ENCODE measurements at places on chromosomes 12 and 14.

DNA sequence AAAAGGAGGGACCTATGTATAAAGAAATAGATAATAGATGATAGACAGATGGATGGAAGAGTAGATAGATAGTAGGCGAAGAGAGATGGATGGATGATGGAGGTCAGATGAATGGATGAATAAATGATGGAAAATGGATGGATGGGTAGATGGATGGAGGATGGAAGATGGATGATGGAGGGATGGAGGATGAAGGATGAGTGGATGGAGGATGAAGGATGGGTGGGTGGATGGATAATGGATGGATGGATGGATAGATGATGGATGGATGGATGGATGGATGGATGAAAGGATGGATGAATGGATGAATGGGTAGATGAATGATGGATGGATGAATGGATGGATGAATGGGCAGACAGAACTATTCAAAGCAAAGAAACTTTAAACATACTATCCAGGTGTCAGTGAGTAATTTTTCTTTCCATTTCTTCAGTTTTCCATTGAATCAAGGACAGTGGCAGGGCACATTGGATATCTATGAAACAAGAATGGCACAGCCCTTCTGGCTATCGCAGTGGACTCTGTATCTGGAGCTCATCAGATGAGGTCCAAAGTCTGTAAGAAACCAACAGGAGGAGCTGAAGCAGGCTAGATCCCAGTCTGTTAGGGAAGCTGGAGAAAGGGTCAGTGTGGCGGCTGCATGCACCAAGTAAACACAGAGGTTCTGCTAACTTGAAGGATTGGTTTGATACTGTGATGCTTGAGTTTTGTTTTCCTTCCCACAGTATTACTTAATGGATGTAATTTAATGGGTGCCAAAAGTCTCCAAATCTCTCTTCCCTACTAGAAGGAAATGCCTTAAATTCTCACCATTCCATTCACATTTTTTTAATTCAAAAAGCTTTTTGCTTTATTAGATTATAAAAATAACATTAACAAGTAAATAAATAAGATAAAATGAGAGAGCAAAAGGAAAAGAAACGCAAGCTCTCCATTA is 18.1 kb upstream of the MED13L start:
- H3K27ac ChIP-seq, result no peak overlapping the region
- H3K27me3 ChIP-seq, result peaks cover 39% of the 10 kb centered on the region

DNA sequence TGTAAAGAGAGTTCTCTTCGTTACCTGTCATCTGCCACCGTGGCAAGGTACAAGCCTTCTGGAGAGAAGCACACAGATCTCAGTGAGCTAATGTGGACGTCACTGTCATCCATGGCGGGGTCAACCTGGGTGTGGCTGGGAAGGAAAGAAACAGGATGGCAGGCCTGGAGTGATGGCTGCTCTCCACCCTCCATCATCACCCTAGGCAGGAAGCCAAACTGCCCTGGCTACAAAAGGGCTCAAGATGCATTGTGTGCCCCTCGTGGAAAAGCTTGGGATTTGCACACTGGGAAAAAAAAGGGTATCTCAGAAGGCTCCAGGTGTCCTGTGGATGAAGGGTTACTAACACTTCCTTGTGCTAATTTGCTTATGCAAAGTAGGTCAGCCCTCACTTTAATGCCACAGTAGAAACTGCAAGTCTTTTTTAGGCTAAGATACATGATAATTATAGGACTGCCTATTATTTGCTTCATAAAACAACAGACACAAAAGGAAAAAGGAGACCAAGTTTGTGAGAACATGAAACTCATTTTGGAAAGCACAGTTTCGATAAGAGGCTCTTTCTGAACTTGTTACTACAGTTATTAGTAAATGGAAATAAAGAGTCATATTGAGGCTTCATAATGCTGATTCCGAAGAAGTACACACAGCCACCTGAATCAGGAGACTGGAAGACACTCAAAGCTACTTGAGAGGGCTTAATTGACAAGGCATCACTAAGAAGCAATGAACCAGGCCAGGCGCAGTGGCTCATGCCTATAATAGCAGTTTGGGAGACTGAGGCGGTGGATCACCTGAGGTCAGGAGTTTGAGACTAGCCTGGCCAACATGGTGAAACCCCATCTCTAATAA is 18.9 kb downstream of the RFC5 start:
- peaks cover 36% of the 10 kb centered on the region for H3K4me1 ChIP-seq
- H3K4me3 ChIP-seq, result peak overlapping the region; percentile 28
- no peak for DNase-seq
- H3K36me3 ChIP-seq, result peaks cover 89% of the 10 kb centered on the region
- H3K27me3 ChIP-seq, result no peaks in the 10 kb centered on the region
- H3K27ac ChIP-seq, result peak overlapping the region; percentile 97

GRCh38 chr14:74911704-74912103 is 11.4 kb downstream of the RPS6KL1 start:
- no peak for DNase-seq
- no peak overlapping the region for H3K4me3 ChIP-seq

- H3K27me3 ChIP-seq, result peaks cover 4% of the 10 kb centered on the region
- no peaks in the 10 kb centered on the region for H3K36me3 ChIP-seq
- no peak overlapping the region for H3K27ac ChIP-seq
- H3K4me1 ChIP-seq, result no peaks in the 10 kb centered on the region
Observed at GRCh38 chr14:55780156-55780946, 200.3 kb downstream of the KTN1 start.

DNA sequence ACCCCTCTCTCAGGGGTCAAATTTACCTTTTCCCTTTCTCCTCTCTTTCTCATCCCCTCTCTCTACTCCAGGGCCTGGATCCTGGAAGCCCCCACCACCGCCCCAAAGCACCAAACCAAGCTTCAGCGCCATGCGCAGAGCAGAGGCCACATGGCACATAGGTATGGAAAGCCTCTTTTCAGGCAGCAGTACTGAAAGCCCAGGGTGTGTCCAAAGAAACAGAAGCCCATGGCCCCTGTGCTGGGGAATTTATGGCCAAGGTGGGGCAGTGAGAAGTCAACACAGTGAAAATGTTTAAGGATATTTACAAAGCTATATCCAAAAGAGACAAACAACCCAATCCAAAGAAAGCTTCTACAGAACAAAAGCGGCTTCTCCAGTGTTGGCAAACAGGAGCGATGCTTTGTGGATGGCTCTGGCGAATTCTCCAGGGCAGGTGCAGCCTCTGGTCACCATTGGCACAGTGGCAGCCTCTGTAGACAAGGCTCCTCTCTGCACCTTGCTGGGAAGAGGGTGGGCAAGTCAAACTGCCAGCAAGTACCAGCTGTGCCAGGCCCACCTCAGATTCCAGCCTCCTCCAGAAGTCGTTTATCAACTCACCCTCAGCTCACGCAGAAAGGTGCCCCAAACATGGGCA is 4.7 kb upstream of the CPNE6 start:
- H3K27ac ChIP-seq, result no peak overlapping the region
- no peak overlapping the region for H3K4me3 ChIP-seq
- H3K4me1 ChIP-seq, result peaks cover 7% of the 10 kb centered on the region
- DNase-seq, result no peak
- peaks cover 6% of the 10 kb centered on the region for H3K27me3 ChIP-seq

DNA sequence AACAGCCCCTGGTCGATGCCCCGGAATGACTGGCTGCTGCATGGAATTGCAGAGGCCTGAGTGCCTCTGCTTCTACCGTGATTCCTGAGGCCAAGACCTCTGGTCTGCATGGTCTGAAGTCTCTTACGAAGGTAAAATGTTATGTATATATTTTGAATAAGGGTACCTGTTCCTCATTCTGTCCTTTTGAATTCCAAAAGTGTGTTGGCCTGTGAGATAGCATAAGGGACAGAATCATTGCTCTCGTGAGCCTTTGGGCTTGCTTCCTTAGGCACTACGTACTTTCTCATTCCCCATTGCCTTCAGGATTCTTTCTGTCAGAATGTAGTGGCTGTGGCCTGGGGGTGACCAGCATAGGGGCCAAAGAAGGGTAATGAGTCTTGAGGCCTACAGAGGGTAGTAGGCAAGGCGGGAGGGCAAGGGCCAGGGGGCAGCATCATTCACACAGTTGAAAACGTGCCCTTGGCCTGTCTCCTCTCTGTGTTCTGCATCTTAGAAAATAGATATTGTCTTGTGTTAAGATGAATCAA is 19.5 kb downstream of the TRAF3 start:
- H3K36me3 ChIP-seq, result peaks cover 48% of the 10 kb centered on the region
- DNase-seq, result no peak
- H3K27ac ChIP-seq, result peak overlapping the region; percentile 52
- peaks cover 35% of the 10 kb centered on the region for H3K4me1 ChIP-seq
- H3K4me3 ChIP-seq, result no peak overlapping the region
- H3K27me3 ChIP-seq, result no peaks in the 10 kb centered on the region

GRCh38 chr12:74334780-74335179 is 202.9 kb upstream of the ATXN7L3B start:
- no peak for DNase-seq
- H3K4me1 ChIP-seq, result no peaks in the 10 kb centered on the region
- no peaks in the 10 kb centered on the region for H3K27me3 ChIP-seq
- no peak overlapping the region for H3K27ac ChIP-seq

DNA sequence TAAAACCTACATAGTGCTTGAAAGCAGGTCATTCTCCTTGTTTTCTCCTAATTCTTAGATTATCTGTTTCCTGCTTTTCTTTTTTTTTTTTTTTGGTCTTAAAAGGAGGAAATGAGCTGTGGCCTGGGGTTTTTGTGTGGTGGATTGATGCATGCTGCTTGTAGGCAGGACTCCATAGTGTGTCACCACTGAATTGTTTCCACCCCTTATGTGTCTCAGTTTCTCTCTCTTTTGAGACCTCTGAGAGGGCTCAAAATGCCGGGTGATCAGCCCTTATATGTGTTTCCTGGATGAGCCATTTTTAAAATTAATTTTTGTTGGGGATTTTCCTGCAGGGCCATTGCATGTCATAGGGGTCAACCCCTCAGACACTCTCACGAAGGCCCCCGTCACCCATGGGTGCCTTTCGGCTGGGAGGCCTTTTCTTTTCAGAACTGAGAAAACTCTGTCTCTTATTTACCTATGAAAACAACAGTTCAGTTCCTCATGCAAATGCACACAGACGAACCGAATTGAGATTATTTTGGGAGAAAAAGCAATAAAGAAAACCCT is 32.0 kb upstream of the LRRK2 start:
- H3K4me1 ChIP-seq, result peaks cover 7% of the 10 kb centered on the region
- no peak for DNase-seq
- H3K27me3 ChIP-seq, result peaks cover 6% of the 10 kb centered on the region
- H3K36me3 ChIP-seq, result no peaks in the 10 kb centered on the region

DNA sequence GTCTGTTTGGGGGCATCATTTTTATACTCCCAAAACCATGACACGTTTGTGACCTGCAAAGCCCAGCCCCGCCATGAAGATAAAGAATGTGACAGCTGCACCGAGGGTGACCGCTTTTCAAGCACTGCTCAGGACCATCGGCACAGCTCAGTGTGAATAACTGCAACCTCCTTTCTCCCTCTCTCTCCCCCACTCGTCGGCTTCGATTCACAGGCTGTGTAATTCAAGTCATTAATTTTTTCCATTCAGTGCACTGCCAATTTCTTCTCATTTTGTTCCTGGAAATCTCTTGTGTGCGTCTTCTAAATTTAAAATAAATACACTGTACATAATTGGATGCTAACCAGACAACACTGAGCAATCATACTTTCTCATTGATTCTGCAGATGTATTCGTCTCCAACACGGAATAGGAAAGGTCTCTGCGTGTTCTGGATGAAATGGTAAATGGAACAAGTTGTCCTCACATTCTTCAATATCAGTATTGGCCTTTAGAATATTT is 260.8 kb downstream of the TTC8 start:
- no peak overlapping the region for H3K27ac ChIP-seq
- DNase-seq, result no peak
- no peak overlapping the region for H3K4me3 ChIP-seq
- H3K27me3 ChIP-seq, result peaks cover 13% of the 10 kb centered on the region

- H3K27me3 ChIP-seq, result peaks cover 16% of the 10 kb centered on the region
- H3K27ac ChIP-seq, result peak overlapping the region; percentile 96
- DNase-seq, result no peak
- H3K4me3 ChIP-seq, result peak overlapping the region; percentile 93
Observed at GRCh38 chr14:64987438-64987767, 708 bp downstream of the FNTB start.

DNA sequence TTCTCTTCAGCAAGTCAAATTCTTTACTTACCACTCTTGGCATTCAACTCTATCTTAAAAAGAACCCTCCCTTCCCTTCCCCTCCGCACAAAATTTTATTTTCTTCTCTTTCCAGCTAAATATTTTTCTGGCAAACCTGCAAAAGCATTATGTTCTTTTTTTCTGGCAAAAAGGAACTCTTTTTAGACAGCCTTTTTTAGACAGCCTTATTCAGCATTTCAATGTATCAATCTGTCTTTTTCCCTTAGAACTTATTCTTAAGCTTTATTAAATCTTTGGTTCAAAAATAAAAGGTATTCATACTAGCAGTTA is 50.5 kb downstream of the SPTLC2 start:
- H3K4me3 ChIP-seq, result no peak overlapping the region
- no peaks in the 10 kb centered on the region for H3K27me3 ChIP-seq
- H3K36me3 ChIP-seq, result peaks cover 48% of the 10 kb centered on the region
- H3K27ac ChIP-seq, result no peak overlapping the region
- DNase-seq, result no peak

GRCh38 chr12:45591635-45592034 is 137.9 kb upstream of the ARID2 start:
- H3K27ac ChIP-seq, result no peak overlapping the region
- no peaks in the 10 kb centered on the region for H3K4me1 ChIP-seq
- H3K4me3 ChIP-seq, result no peak overlapping the region
- no peak for DNase-seq
- peaks cover 17% of the 10 kb centered on the region for H3K27me3 ChIP-seq

DNA sequence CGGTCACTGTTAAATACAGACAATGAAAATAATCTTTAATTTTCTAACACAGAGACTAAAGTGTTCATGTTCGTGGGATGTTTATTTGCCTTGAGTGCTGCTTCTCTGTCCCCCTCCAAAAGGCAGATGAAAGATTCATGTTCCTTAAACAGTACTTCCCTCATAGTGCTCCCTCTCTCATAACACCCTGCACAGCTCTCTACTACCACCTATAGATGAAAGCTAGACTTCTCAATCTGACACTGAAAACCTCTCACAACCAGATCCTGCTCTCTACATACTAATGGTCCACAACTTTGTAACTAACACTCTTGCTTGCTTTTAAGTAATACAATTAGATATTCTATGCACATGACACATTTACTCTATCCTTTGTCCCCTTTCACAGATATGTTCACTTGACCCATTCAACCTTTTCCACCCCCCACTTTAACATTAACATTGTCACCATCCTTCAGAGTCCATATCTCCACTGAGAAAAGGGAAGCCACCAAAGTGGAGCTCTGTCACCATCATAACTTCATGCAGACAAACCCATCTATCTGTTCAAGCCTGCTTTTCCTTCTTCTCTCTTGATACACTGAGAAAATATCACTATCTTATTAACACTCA is 266.4 kb upstream of the USP15 start:
- H3K36me3 ChIP-seq, result no peaks in the 10 kb centered on the region
- no peak overlapping the region for H3K4me3 ChIP-seq
- peaks cover 5% of the 10 kb centered on the region for H3K27me3 ChIP-seq
- no peaks in the 10 kb centered on the region for H3K4me1 ChIP-seq
- no peak overlapping the region for H3K27ac ChIP-seq

Measured in activated T-helper 2 cell treated with anti-CD3 and anti-CD28 coated beads, Interferon-gamma antibody, Interleukin-2, Interleukin-4, amounts not matched to agents 10 μg/mL and 5 μg/mL and 100 μg/mL, durations not matched to agents 14 hours and 24 hours and 36 hours (primary cell).